ENCODE measurements at places on chromosomes 2 and 18.

DNA sequence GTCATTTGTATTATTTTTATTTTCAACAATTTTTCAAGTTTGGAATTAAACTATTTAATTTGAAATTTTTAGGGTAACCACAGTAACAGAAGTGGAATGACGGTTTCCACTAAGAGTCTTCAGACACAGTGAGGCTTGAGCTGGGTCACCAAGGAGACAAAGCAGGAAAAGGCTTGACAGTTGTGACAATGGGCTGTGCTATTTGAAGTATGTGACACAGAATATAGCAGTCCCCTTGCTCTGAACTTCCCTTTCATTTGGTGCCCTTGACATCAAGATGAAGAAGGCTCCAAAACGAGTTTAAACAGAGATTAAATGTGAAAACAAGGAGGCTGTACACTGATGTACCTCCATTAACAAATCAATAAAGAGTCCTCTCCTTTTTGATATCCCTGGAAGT is 265.4 kb upstream of the DLGAP1 start:
- H3K36me3 ChIP-seq = no peaks in the 10 kb centered on the region
- no peak for DNase-seq
- no peak overlapping the region for H3K4me3 ChIP-seq
- H3K27ac ChIP-seq = no peak overlapping the region
- no peaks in the 10 kb centered on the region for H3K27me3 ChIP-seq

DNA sequence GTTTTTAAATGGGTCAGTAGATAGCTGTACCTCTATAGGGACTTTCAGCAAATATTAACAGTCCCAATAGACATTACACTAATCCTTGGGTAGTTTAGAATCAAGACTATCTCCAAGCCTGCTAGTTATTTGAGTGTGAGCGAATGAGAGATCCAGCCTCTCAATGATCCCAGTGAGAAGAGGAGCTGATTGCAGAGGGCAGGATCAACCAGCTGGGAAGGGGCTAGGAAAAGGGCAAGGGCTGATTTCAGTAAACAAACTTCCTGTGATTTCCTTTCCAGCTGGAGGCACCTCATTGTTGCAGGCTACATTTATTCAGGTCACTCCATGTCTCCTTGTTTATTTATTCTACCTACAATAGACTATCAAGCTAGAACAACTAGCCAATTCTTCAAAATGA is 84.1 kb upstream of the CTNNA2 start:
- H3K27ac ChIP-seq = no peak overlapping the region
- H3K36me3 ChIP-seq = no peaks in the 10 kb centered on the region
- H3K27me3 ChIP-seq = no peaks in the 10 kb centered on the region
- no peaks in the 10 kb centered on the region for H3K4me1 ChIP-seq
- DNase-seq = no peak

DNA sequence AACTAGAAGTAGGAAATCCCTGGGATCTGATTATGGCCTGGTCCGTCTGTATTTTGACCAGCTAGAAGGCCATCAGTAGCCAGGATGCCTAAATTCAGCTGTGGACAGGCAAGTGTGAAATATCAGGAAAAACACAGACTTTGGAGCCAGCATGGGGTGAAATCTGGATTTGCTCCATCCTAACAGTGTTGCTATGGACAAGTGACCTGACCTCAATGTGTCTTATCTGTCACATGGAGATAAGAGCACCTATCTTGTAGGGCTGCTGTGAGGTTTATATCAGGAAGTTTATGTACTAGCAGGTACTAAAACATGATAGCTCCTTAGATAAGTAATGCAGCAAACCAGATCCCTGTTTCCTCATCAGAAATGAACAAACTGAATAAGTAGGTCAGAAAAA is 460.4 kb downstream of the STK39 start:
- H3K36me3 ChIP-seq = no peaks in the 10 kb centered on the region
- H3K4me1 ChIP-seq = no peaks in the 10 kb centered on the region
- no peak overlapping the region for H3K27ac ChIP-seq
- peaks cover 4% of the 10 kb centered on the region for H3K27me3 ChIP-seq

- no peaks in the 10 kb centered on the region for H3K36me3 ChIP-seq
- peaks cover 42% of the 10 kb centered on the region for H3K4me1 ChIP-seq
- no peak for DNase-seq
- no peak overlapping the region for H3K27ac ChIP-seq
- H3K27me3 ChIP-seq = peaks cover 2% of the 10 kb centered on the region
These were observed 6.0 kb downstream of the ITM2C start for GRCh38 chr2:230870544-230871360.

GRCh38 chr18:24754583-24755253 is 294.3 kb downstream of the HRH4 start:
- peaks cover 3% of the 10 kb centered on the region for H3K27me3 ChIP-seq
- no peak overlapping the region for H3K27ac ChIP-seq
- no peak overlapping the region for H3K4me3 ChIP-seq
- H3K4me1 ChIP-seq = no peaks in the 10 kb centered on the region
- DNase-seq = no peak

GRCh38 chr2:147588191-147588590 is 256.6 kb upstream of the ACVR2A start:
- H3K4me3 ChIP-seq = no peak overlapping the region
- H3K4me1 ChIP-seq = no peaks in the 10 kb centered on the region
- no peak overlapping the region for H3K27ac ChIP-seq
- DNase-seq = no peak

DNA sequence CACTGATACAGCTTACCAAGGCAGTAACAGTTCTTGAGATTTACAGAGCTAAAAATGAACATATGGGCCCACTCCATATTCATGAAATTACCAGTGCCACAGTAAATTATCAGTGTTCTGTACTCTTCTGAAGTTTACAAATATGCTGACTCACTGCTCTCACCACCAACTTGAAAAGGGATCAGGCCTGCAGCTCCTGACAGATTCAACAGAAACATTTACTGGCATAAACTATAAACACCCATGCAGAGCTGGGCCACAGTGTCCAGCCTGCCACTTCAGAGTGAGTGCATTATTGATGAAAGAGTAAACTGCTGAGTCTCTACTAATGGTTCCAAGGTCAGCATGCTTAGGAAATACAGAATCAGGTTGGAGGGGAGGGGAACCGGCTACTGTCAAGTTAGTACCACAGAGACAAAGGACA is 83.1 kb downstream of the FARSB start:
- H3K27ac ChIP-seq = peak overlapping the region; percentile 25
- peaks cover 38% of the 10 kb centered on the region for H3K36me3 ChIP-seq
- H3K27me3 ChIP-seq = no peaks in the 10 kb centered on the region
- no peak overlapping the region for H3K4me3 ChIP-seq

DNA sequence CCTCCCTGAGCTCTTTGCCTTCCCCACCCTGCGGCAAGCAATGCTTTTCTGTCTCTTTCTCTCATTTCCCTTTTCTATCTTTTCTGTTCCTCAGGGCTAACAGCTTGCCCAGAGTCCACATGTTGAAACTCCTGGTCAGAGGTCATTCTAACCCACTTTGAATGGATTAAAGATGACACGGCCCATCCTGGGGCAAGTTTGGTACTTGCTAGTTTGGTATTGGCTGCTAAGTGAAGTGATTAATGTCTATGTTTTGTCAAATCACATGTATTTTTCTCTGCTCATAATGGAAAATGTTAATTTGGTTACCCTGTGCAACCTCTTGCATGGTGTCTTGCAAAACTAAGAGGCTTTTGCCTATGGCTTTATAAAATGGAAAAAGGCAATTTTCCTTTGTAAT is 960.2 kb downstream of the CNTNAP5 start:
- no peaks in the 10 kb centered on the region for H3K36me3 ChIP-seq
- no peak overlapping the region for H3K4me3 ChIP-seq
- no peaks in the 10 kb centered on the region for H3K4me1 ChIP-seq
- no peak overlapping the region for H3K27ac ChIP-seq

DNA sequence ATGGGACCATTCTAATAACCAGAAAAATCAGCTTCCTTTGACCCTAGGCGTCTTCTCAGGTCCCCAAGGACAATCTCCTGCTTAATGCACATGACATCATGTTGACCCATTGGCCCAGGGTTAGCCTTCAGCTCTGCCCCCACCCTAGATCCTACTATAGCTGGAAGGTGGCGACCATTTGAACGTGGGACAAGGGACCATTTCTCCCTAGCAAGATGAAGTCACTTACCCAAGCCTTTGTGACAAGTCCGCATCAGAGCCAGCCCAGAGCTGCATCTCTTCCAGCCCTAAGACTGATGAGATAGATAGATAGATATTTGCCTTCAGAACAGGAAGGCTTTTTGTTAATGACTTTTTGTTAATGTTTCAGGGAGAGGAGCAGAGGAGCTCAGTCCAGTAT is 28.2 kb upstream of the TAF1B start:
- DNase-seq = no peak
- H3K4me3 ChIP-seq = no peak overlapping the region
- H3K27me3 ChIP-seq = no peaks in the 10 kb centered on the region

- H3K4me3 ChIP-seq = no peak overlapping the region
- no peak overlapping the region for H3K27ac ChIP-seq
- no peaks in the 10 kb centered on the region for H3K27me3 ChIP-seq
- H3K4me1 ChIP-seq = peaks cover 3% of the 10 kb centered on the region
- no peaks in the 10 kb centered on the region for H3K36me3 ChIP-seq
- no peak for DNase-seq
These were observed 14.0 kb upstream of the ITGAV start for GRCh38 chr2:186575856-186576255.

- no peaks in the 10 kb centered on the region for H3K4me1 ChIP-seq
- no peak overlapping the region for H3K27ac ChIP-seq
- no peak overlapping the region for H3K4me3 ChIP-seq
- H3K27me3 ChIP-seq = peaks cover 14% of the 10 kb centered on the region
- no peaks in the 10 kb centered on the region for H3K36me3 ChIP-seq
These were observed 17.9 kb downstream of the ANTXR1 start for GRCh38 chr2:69030800-69031428.

DNA sequence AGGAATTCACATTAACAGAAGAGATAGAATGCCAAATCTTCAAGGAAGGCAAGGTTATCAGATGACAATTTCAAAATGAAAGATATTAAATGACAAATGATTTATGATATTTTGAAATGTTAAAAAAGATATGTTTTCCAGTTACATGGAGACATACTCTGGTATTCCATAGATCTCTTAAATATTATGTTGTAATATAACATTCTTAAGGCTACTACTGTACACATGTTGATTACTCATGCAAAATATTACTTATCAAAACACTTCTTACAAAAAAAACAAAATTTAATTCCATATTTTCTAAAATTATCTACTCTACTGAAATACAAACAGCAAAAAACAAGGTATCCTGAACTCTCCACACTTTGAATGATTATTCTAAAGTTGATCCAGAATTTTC is 22.9 kb downstream of the RTTN start:
- no peaks in the 10 kb centered on the region for H3K27me3 ChIP-seq
- no peak overlapping the region for H3K4me3 ChIP-seq
- no peak overlapping the region for H3K27ac ChIP-seq
- no peak for DNase-seq
- H3K4me1 ChIP-seq = peaks cover 8% of the 10 kb centered on the region

DNA sequence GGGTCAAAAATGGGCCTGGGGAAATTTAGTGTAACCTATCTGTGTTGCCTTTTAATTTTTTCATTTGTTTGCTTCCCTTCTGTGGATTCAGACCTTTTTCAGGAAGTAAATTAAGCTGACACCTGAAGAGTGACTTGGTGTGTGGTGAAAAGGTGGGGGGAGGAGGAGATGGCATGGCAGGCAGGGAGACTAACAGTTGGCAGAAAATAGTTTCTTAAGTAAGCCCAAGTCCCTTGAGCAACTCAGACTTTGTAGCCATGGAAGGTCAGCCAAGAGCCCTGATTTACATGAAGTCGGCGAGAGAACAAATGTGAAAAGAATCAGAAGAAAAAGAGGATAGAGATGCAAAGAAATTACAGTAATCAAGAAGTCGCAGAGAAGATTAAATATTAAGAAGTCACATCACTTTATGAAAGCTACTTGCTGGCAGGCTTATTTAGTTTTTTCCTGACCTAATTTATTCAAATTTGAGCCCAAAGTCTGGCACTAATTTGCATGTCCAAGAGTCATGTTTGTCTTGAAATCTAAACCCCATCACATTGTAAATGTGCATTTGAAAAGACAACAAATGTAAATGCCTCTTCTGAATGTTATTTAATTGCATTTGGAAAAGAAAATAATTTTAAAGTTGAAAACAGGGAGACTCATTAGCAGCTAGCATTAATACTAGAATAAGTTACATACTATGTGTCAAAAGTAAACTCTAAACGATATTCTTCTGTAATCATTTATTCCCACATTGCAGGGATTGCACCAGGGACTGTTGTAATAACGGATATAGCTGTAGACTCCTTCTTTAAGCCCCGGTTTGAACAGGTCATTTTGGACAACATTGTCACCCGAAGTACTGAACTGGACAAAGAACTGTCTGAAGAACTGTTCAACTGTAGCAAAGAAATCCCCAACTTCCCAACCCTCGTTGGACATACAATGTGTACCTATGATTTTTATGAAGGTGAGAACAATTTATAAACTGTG is 19.3 kb downstream of the UPP2 start:
- no peaks in the 10 kb centered on the region for H3K36me3 ChIP-seq
- H3K27ac ChIP-seq = no peak overlapping the region
- H3K4me1 ChIP-seq = no peaks in the 10 kb centered on the region
- no peaks in the 10 kb centered on the region for H3K27me3 ChIP-seq
- no peak for DNase-seq

DNA sequence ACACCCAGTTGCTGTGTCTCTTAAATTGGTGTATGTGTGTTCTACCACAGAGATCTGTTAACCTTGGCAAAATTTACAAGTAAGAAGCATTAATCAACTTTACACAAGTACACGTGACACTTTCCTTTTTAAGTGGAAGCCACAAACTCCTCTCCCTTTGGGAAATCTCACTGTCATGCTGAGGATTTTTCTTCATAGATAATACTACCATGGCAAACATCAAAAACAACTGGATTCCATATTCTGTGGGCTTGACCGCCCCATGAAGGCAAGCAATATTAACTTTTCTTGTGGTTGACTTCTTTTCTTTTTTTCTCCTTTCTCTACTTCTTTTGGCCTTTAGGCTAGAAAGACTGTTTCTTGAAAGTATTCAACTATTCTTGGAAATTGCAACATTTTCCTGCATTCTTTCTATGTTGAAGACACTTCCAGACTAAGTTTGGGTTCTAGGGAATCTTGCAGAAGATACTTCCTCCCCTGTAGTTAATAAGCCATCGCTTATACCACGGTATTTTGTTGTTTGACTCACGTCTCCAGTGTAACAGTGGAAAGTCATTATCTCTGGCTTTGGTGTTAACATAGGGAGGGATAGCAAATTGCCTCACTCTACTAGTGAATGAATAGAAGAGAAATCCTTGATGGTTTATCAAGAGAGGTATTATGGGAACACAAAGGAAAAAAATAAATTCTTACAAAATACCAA is 79.5 kb downstream of the SLC8A1 start:
- no peaks in the 10 kb centered on the region for H3K4me1 ChIP-seq
- H3K4me3 ChIP-seq = no peak overlapping the region
- H3K36me3 ChIP-seq = no peaks in the 10 kb centered on the region
- H3K27ac ChIP-seq = no peak overlapping the region
- no peak for DNase-seq

- H3K36me3 ChIP-seq = no peaks in the 10 kb centered on the region
- H3K4me3 ChIP-seq = no peak overlapping the region
- H3K4me1 ChIP-seq = peaks cover 56% of the 10 kb centered on the region
- no peaks in the 10 kb centered on the region for H3K27me3 ChIP-seq
- no peak for DNase-seq
These were observed 39.3 kb downstream of the RTN4 start for GRCh38 chr2:55010915-55011314.

GRCh38 chr2:166494140-166494624 is at the start of gene SCN7A:
Gene SCN7A (minus strand): TSS chr2:166494249. CDS start chr2:166477696, 16,553 bp downstream.
- DNase-seq = no peak
- no peaks in the 10 kb centered on the region for H3K36me3 ChIP-seq
- H3K27me3 ChIP-seq = peaks cover 9% of the 10 kb centered on the region
- H3K27ac ChIP-seq = no peak within 1 kb of the TSS
- H3K4me3 ChIP-seq = no peak within 1 kb of the TSS

GRCh38 chr2:26359886-26360473 is 13.4 kb upstream of the ADGRF3 start:
- H3K27ac ChIP-seq = no peak overlapping the region
- no peak overlapping the region for H3K4me3 ChIP-seq
- H3K27me3 ChIP-seq = no peaks in the 10 kb centered on the region
